ENCODE measurements at places on chromosomes 7 and 10. TPM values are rescaled to one million over a fixed set of nuclear protein-coding genes. Genes with fewer than 3 reads are reported as not detected.
A peak's percentile ranks its signal among the peaks of the same experiment; 100 is the strongest.

GRCh38 chr7:50359995-50360925, 55.7 kb downstream of the IKZF1 start:
- DNase-seq: no peak

GRCh38 chr7:630539-630938, 96.0 kb upstream of the DNAAF5 start:
- DNase-seq: no peak

GRCh38 chr7:150327308-150327707, 4.0 kb upstream of the ACTR3C start:
- DNase-seq: no peak

The CPED1 gene
- total RNA-seq: 0.76 TPM

The TASOR2 gene
- total RNA-seq: 80.5 TPM

DNA sequence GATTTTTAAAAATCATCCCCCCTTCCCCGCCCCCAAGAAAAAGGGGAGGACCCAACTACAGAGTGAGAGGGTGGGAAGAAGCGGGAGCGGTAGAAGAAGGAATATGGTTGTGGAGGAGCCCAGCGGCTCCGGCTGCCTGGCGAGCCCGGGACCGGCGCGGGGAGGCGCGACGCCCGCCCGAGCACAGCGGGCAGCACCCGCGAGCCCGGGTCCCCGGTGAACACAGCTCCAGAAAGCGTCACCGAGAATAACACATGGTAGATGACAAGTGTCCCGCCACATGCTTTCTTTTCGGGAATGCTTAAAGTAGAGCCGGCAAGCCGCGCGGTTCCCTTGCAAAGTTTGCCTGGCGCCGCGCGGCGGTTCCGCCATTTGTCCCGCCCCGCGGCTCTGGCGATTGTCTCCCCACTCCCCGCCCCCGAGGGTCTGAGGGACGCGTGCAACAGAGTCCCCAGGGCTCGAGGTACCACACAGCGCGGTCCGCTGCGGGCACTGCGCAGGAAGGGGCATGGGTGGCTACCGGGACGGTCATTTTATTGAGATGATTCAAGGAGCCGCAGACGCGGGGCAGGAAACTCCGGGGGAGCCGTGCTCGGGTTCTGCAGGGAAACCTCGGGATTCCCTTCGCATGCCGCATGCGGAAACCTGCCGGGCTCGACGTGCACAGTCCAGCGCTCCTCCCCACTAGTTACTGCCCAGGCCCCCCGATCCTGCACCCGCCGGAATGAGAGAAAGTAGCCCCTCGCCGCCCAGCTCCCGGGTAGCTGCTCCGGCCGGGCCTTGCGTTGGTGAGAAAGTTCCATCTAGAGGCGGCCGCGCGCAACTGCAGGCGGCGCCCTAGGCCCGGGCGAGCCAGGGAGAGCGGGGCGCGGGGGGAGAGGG, 781 bp upstream of the GRM8 start:
- peak; percentile 76 for DNase-seq

DNA sequence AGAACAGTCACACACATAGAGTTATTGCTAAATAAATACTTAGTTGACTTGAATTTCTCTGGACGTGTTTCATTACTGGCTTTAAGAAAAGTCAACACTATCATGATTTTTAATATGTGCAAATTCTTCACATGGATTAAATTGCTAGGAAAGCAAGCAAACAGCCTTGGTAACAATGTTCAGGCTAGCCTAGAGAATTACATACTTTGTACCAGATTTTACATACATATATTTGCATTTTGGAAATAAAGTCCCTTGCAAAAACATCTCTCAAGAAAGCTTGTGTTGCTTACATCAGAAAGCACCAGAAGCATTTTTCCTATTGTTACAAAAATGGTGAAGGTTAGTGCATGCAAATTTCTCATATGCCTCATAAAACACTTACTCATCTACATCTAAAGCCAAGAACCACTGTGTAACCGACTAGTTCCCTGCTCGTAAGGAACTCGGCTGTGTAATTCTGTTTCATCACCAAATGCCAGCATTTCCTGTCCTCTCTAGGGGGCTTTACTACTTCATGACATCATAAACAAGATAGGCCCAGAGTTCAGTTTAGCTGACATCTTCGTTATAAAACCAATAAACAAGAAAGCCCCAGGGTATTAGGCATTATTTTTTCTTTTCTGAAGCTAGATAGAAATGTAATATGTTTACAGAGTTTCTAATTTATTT, 87.8 kb downstream of the CFAP58 start:
- no peak for DNase-seq

The PPP1R17 gene
- not detected for total RNA-seq

- peak; percentile 49 for DNase-seq
These were observed 139.3 kb downstream of the C1GALT1 start for GRCh38 chr7:7321681-7322080.

DNA sequence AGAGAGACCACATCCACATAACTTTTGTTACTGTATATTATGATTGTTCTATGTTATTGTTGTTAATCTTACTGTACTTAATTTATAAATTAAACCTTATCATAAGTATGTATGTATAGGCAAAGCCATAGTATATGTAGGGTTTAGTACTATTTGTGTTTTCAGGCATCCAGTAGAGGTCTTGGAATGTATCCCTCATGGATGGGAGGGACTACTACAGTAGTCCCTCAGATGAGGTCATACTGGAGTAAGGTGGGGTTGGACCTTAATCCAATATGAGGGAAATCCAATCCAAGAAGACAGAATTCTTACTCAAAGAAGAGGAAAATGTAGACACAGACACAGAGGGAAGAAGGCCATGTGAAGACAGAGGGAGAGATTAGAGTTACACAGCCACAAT, 34.1 kb upstream of the MALRD1 start:
- no peak for DNase-seq

DNA sequence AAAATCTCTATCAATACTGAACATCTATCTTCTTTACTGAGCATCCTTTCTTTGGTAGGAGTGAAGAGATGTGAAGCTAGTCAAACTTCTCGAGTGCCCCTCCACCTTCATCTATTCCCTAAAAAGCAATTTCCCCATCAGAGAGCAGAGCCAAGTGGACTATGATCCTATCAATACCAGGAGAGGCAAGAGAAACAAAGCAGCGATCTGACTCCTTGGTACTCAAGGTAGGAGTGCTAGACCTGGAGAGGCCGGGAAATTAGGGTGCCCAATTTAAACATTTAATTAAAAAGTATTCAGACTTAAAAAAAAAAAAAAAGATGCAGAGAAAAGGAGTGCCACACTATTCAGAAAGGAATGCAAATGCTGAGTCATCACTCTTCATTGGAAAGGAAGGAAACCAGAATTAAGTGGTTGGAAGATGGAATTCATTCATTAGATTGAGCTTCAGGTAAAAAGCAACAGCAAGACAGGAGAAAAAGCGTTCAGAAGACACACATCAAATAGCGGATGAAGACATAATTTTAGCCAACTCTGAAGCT, 1.6 kb downstream of the TIAL1 start:
- DNase-seq: no peak

DNA sequence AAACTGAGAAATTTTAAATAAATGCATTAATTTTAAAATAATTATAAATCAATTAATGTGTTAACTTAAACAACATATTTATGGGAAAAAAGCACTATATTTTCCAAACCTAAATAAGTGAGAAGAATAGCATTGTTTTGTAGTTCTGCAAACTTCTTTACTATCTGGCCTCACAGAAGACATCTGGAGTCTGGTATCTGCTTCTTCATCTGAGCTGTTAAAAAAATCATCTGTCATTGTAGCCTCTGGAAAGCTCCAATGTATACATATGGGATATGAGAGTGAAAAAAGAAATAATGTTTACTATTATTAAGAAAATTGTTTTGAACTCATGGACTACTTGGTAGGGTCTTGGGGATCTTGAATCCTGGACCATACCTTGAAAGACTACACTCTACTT, 32.2 kb downstream of the CTTNBP2 start:
- DNase-seq: no peak

DNA sequence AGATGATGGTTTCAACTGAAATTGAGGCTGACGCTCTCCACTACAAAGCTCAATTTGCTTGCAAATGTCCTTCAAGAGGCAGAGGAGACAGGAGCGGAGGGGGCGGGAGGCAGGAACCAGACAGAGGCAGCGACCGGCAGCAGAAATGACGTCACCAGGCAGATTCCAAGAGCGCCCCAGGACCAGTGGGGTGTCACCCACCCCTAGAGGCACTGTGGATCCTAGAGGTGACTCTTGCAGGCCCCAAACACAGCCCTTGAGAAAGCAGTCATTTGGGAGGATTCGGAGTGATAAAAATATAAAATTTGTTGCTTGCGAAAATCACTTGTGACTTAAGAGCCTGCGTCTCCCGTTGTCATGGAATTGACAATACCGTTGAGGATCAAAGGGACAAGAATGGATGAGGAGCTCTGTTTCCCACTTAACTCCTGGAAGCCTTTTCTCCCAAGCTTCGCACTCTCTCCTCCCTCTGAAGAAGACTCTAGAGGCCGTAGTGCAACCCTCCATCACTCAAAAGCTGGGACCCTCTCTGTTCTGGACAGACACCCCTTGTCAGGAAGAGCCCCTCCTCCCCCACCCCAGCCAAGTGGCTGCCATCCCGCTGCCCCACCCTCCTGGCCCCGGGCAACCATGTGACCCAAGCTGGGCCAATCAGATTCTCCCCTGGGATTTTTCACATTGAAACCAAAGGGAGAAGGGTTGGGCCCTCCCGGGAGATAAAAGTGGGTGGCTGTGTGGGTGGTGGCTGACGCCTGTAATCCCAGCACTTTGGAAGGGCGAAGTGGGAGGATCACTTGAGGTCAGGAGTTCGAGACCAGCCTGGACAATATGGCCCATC, 16.3 kb upstream of the SLC29A4 start:
- no peak for DNase-seq

- no peak for DNase-seq
These were observed 96.1 kb downstream of the ADCY1 start for GRCh38 chr7:45670227-45670626.

GRCh38 chr10:21501731-21502347, 23.6 kb downstream of the SKIDA1 start:
- no peak for DNase-seq

The APBB1IP gene
- total RNA-seq: 1.9 TPM

The ABCC2 gene
- 1.2 TPM for total RNA-seq

The TRPV5 gene
- total RNA-seq: not detected

GRCh38 chr7:50349963-50350944, 45.7 kb downstream of the IKZF1 start:
- DNase-seq: no peak

DNA sequence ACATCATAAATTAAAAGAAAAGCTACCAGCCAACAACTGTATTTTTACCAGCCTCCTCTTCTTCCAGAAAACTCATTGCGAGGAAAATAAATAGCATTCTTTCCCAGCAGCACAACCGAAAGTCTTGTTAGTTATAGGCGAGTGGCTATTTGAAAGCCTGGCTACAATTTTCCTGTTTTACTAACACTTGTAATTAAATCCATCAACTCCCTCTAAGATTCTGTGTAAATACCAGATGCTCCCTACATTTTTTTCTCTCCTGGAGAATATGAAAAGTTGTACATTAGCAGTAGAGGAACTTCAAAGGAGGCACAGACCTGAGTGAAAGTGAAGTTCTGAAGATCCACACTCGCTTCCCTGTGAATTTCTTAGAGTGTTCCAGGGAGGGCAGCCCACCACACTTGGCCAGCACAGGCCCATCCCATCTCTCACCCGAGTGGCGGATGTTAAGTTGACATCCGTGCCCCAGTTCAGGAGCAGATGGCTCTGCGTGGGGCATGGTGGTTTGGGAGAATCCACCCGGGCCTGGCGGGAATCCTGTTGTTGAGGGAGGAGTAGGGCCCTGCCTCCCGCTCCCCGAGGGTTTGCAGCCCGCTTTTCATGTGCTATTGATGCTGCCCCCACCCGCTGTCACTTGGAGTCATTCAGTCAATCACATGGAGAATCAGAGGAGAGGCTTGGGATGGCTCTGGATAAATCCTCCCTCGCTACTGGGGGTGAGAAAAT, 451.0 kb upstream of the GALNT17 start:
- no peak for DNase-seq

The RASA4B gene
- 0.76 TPM for total RNA-seq

DNA sequence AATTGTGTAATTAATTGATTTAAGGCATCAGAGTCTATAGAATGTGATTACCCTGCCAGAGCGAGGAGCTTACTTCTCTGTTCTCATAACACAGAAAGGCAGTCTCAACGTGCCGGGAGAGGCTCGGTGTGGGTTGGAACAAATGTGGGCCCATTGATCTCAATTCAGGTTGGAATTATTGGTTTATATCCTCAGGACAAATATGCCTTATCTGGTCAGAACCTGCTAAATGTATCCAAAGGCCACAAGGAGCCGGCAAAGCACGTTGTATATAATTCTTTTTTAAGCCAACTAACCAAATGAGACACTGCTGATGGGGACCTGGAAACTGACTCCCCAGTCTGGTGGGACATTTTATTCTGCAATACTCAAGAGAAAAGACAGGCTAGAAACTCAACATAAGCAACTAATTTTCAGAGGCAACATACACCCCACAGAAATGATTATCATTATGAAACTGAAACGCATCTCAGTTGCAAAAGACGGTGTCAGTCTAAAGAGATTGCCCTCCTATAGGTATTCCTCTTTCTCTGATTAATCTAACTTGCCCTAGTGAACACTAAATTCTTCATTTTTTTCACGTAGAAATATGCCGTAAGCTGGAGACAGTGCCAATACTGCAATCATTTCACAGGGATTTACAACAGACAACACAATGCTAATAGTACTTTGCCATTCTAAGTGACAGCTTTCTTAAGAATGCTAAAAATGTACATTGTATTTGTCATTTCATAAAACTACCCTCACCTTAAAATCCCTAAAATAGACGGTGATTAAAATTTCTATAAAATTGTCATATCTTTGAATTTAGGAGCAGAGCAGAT, 9.4 kb downstream of the EBF3 start:
- DNase-seq: no peak

The KCP gene
- total RNA-seq: 10.6 TPM

DNA sequence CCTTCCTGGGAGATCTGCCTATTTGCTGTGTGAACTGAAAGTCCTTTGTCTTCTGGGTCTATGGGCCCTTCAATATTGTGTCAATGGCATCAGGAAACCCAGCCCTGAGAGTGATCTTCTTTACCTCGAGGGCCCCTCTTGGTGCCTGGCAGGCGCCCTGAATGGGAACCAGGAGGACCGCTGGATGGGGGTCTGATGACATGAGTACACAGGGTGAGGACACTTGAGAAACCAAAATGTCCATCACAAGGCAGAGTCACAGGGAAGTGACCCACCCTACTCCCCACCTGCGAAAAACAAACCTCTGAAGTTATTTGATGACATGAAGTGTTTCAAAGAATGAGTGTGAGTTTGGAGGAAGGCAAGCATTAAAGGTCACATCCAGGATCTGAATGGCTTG, 17.3 kb downstream of the SFTPA1 start:
- no peak for DNase-seq

GRCh38 chr10:5018134-5018533, 14.5 kb upstream of the AKR1C2 start:
- DNase-seq: no peak

GRCh38 chr7:124032369-124033094, at the start of gene TMEM229A:
Gene TMEM229A (minus strand): TSS chr7:124033067. CDS start chr7:124033003, 64 bp downstream.
- peak; percentile 47 for DNase-seq

The NODAL gene
- not detected for total RNA-seq

DNA sequence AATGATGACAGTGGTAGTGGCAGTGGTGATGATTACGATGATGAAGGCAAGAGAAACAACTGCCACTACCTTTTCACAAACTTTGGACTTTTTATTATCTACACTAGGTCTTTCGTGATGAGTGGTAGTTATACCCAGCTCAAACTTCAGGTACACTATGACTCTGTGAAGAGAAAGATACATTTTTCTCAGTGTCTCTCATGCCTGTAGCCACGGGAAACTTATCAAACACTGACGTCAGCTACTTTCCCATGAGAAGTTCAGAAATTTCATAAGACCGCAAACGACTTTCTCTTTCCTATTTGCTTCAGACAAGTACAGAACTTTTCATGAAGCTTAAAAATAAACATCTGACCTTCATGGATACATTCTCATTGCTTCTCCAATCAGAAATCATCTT, 57.0 kb downstream of the CALD1 start:
- DNase-seq: no peak
